ENCODE measurements at places on chromosomes 6 and 20. TPM values are rescaled to one million over a fixed set of nuclear protein-coding genes. Genes with fewer than 3 reads are reported as not detected.

DNA sequence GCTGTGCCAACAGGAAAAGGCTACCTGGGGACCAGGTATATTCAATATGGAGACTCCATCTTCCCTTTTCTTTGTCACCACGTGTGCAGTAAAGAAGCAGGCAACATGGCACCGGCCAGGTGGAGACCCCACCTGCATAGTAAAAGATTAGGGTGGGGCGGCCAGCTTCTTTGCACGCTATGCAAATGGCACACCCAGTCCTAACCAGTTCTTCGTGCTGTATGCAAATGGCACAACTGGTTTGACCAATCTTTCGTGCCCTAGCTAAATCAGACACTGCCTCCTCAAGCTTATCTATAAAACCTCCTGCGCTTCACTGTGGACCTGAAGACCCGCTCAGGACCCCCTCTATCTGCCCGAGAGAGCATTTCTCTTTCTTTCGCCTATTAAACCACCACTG, 88.8 kb upstream of the EZR start:
- DNase-seq, result no peak
- no peak overlapping the region for H3K4me3 ChIP-seq
- no peaks in the 10 kb centered on the region for H3K27me3 ChIP-seq
- H3K36me3 ChIP-seq, result no peaks in the 10 kb centered on the region

Gene CLPSL1
- not detected for total RNA-seq

GRCh38 chr20:9236458-9236857, 167.6 kb downstream of the PLCB4 start:
- no peaks in the 10 kb centered on the region for H3K36me3 ChIP-seq
- H3K27ac ChIP-seq, result no peak overlapping the region
- no peak overlapping the region for H3K4me3 ChIP-seq

Gene KAT14
- 28.5 TPM for total RNA-seq

- H3K36me3 ChIP-seq, result no peaks in the 10 kb centered on the region
- H3K27ac ChIP-seq, result no peak overlapping the region
- no peaks in the 10 kb centered on the region for H3K4me1 ChIP-seq
- DNase-seq, result no peak
Observed at GRCh38 chr20:45946149-45946970, 11.9 kb downstream of the PCIF1 start.

Gene CST4
- not detected for total RNA-seq

DNA sequence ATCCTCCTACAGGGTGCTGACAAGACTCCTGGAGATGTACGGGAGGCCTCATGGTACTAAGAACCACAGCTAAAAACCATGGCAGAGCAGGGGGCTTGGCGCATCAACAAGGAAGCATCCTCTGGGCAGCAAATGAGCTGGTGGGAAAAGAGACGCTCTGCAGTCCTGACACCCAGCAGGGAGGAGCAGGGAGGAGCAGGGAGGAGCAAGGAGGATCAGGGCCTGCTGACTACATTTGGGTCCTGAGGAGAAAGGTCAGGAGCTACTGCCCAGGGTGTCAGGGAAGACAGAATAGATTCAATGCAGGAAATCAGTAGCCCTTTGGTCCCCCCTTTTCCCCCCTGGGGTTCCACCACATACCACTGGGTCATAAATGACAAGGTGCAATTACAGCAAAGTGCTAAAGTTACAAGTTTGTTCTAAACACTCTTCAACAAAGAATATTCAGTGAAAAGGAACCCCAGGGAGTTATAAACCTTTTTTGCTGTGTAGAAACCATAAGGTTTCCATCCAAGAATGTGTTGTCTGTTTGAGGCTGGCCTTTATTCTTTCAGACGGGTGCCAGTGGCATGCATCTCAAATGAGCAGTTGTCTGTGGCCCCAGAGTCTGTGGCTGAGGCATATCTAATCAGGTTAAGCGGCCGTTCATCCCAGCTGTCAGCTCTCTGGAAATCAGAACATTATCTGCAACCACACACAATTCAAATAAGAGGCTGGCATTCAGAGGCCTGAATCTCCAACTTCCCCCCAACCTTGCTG, 325.0 kb downstream of the CDC5L start:
- no peak for DNase-seq
- H3K4me1 ChIP-seq, result no peaks in the 10 kb centered on the region
- H3K27ac ChIP-seq, result no peak overlapping the region
- no peaks in the 10 kb centered on the region for H3K27me3 ChIP-seq
- H3K36me3 ChIP-seq, result no peaks in the 10 kb centered on the region

- no peaks in the 10 kb centered on the region for H3K36me3 ChIP-seq
- no peaks in the 10 kb centered on the region for H3K27me3 ChIP-seq
- H3K4me3 ChIP-seq, result no peak overlapping the region
- H3K4me1 ChIP-seq, result no peaks in the 10 kb centered on the region
- no peak for DNase-seq
Observed at GRCh38 chr6:5123296-5124143, 38.4 kb downstream of the PPP1R3G start.

Gene CCDC167
- 30.4 TPM for total RNA-seq

DNA sequence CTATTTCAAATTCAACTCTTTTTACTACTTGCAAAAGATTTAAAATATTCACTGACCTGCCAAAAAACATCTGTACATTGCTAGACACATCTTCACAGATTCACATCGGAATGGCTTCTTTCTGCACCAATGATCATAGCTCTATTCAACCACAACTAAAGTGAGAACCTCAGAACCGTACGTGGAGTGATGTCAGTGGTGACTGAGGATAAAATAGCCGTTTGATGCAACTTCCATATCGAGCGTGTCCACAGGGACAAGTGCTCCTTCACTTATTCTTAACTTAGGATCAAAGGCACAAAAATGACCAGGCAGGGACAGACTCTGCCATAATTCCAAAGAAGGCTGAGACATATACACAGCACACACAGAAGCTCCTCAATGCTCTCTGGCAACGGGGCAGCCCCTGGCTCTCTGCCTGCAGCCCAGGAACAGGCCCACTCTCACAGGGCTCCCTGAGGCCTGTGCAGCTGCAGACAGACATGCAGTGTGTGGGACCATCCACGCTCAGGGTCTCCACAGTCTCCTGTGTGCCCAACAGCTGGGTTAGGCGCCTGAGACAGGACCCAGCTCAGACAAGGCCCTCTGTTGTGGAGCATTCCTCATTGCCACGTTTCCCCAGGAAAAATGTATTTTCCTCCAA, 22.8 kb downstream of the FYN start:
- no peaks in the 10 kb centered on the region for H3K36me3 ChIP-seq
- no peak overlapping the region for H3K27ac ChIP-seq
- H3K4me3 ChIP-seq, result no peak overlapping the region
- H3K27me3 ChIP-seq, result no peaks in the 10 kb centered on the region

Gene LY6G6C
- total RNA-seq, result not detected

- no peak overlapping the region for H3K4me3 ChIP-seq
- no peak overlapping the region for H3K27ac ChIP-seq
- H3K4me1 ChIP-seq, result no peaks in the 10 kb centered on the region
- no peaks in the 10 kb centered on the region for H3K36me3 ChIP-seq
Observed at GRCh38 chr20:63501818-63502670, 3.2 kb upstream of the EEF1A2 start.

Gene DSP
- total RNA-seq, result 38.3 TPM
